A549 treated with CORT108297 at 1 μM for 4 hours (cell line): ENCODE measurements at places on chromosomes 6 and 20. TPM values are rescaled to one million over a fixed set of nuclear protein-coding genes. Genes with fewer than 3 reads are reported as not detected.

GUCA1A gene
- total RNA-seq: not detected in 5 replicates

SYNGAP1 gene
- 3.2 to 6.4 TPM (median 5.2 TPM) in 5 replicates for total RNA-seq

SLC17A9 gene
- total RNA-seq: 0.03 to 0.13 TPM (median 0.08 TPM) in 4 of 5 replicates, not detected in the other

SRSF12 gene
- total RNA-seq: 0.82 to 1.5 TPM (median 1.3 TPM) in 5 replicates

ACTL10 gene
- total RNA-seq: 0.05 TPM in 1 of 5 replicates, not detected in the others

MGME1 gene
- 40.0 to 47.8 TPM (median 43.1 TPM) in 5 replicates for total RNA-seq

ADNP gene
- 38.5 to 52.4 TPM (median 40.7 TPM) in 5 replicates for total RNA-seq

WFDC5 gene
- total RNA-seq: not detected in 5 replicates

PNLDC1 gene
- 0.06 to 0.13 TPM (median 0.07 TPM) in 5 replicates for total RNA-seq

NOX3 gene
- not detected in 5 replicates for total RNA-seq

PREX1 gene
- total RNA-seq: 9.8 to 13.8 TPM (median 11.5 TPM) in 5 replicates

ZSWIM3 gene
- total RNA-seq: 1.4 to 2.1 TPM (median 1.4 TPM) in 5 replicates

SLC17A4 gene
- not detected in 5 replicates for total RNA-seq

SULF2 gene
- total RNA-seq: 17.8 to 25.3 TPM (median 22.9 TPM) in 5 replicates

HCRTR2 gene
- total RNA-seq: not detected in 5 replicates

PRELID3B gene
- total RNA-seq: 53.9 to 68.9 TPM (median 57.3 TPM) in 5 replicates

PRPH2 gene
- total RNA-seq: not detected in 5 replicates

RTF2 gene
- total RNA-seq: 77.8 to 95.5 TPM (median 91.4 TPM) in 5 replicates

FAXC gene
- total RNA-seq: 5.9 to 7.7 TPM (median 6.8 TPM) in 5 replicates

MYLK2 gene
- total RNA-seq: 0.35 to 0.77 TPM (median 0.50 TPM) in 5 replicates

CLPSL1 gene
- total RNA-seq: not detected in 5 replicates

NFATC2 gene
- 6.5 to 8.9 TPM (median 7.6 TPM) in 5 replicates for total RNA-seq

DNAAF9 gene
- total RNA-seq: 4.5 to 6.2 TPM (median 5.1 TPM) in 5 replicates

ELOVL4 gene
- 1.5 to 2.5 TPM (median 1.9 TPM) in 5 replicates for total RNA-seq

SMPDL3A gene
- total RNA-seq: 2.3 to 3.1 TPM (median 3.0 TPM) in 5 replicates

SAPCD1 gene
- 2.7 to 4.9 TPM (median 4.1 TPM) in 5 replicates for total RNA-seq

CABLES2 gene
- total RNA-seq: 3.8 to 5.8 TPM (median 5.0 TPM) in 5 replicates

CPXM1 gene
- total RNA-seq: 0.02 TPM in 1 of 5 replicates, not detected in the others

FBXL4 gene
- total RNA-seq: 5.5 to 7.2 TPM (median 6.4 TPM) in 5 replicates

TMC2 gene
- not detected in 5 replicates for total RNA-seq

PBOV1 gene
- not detected in 5 replicates for total RNA-seq

TPX2 gene
- total RNA-seq: 98.2 to 128 TPM (median 104 TPM) in 5 replicates

TBP gene
- 14.6 to 17.0 TPM (median 15.7 TPM) in 5 replicates for total RNA-seq

ZC3H12D gene
- total RNA-seq: 0.06 to 0.40 TPM (median 0.10 TPM) in 5 replicates

SLC17A1 gene
- 0.10 TPM in 1 of 5 replicates, not detected in the others for total RNA-seq

ZNF311 gene
- 0.07 to 0.21 TPM (median 0.18 TPM) in 5 replicates for total RNA-seq

OSER1 gene
- total RNA-seq: 46.4 to 57.3 TPM (median 50.7 TPM) in 5 replicates

EYS gene
- 0.01 to 0.19 TPM (median 0.13 TPM) in 4 of 5 replicates, not detected in the other for total RNA-seq

CDC40 gene
- 7.3 to 10.0 TPM (median 9.1 TPM) in 5 replicates for total RNA-seq

SCP2D1 gene
- total RNA-seq: not detected in 5 replicates
